Mucosa of gallbladder (tissue), 1 donor: ENCODE measurements at places on chromosomes 4 and X. TPM values are rescaled to one million over a fixed set of nuclear protein-coding genes. Genes with fewer than 3 reads are reported as not detected.

- no peak for DNase-seq
Observed at GRCh38 chr4:67973608-67974007, 10.3 kb upstream of the TMPRSS11A start.

DNA sequence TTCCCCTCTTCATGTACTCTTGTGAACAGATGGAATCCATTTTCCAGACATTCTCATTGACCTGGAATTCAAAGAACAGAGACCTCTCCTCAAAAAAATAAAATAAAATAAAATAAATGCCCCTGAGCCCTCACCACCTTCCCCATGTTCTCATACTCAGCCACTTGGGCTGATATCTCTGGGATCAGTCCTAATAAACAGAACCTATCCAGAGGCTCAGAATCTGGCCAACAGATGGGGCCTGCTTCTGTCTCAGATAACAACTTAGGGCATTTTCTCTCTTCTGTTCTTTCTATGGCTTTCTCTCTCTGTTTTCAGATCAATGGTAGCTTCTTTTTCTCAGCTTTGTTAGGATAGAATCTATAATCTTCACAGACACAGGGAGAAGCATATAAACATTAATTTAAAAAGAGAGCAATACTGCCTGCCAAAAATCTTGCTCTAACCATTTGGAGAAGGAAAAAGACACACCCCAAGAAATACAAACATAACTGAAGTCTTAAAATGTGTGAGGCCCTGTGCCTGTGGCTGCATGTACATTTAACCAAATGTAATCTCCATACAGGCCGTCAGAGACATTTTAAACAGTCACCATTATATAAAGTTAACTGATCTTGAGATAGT, 907.1 kb downstream of the FAT4 start:
- DNase-seq: no peak

DNA sequence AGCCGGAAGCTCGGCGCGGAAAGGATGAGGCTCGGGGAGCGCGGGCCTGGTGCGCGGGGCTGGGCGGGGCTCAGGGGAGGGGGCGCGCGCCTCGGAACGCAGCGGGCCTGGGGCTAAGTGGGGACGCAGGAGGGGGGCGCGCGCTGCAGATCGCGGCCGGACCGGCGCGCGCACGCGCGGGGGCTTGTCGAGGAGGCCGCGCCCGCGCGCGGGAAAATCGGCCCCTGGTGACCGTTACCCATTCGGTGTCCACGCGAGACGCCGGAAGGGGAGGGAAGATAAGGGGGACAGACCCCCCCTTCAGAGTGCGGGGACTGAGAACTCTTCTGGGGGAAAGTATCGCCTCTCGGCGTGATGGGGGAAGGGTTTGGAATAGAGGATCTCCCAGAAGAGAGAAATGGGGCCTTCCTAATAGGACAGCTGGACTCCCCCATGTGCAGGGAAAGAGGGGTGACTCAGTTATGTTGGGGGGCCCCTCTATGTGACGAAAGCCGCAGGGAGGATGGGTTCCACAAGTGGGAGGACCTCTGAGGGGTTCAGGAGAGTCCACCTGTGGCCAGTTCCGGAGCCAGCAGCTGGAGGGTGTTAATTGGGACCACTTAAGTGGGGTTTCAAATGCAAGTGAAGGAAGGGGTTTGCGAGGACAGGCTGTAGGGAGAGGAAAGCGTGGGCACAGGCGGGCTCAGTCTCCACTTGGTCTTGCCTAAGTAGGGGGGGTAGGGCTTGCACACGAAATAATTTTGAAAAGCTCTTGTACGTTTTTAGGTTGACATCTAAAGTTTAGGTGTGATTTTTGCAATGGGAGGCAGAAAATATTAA, 584 bp downstream of the SUV39H1 start:
- DNase-seq: no peak

THAP6 gene
- 15.3 TPM for total RNA-seq

- no peak for DNase-seq
Observed at GRCh38 chr4:25178838-25179261, 18.6 kb upstream of the SEPSECS start.

DNA sequence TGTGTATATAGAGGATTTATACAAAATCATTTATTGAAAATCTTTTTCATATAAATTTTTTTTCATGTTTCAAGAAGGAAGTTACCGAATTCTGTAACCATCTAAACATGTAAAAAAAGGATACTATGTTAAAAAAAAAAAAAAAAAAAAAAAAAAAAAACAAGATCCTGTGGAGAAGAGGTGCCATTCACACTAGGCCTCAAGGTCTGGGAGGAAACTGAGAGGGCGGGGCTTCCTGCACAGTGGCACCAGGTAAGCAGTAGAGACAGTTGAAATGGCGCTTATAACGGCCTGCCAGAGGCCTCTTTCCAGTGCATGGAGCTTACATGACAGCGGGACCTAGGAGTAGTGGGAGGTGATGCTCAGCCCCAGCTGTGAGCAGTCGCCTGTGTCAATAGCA, 17.5 kb downstream of the TRAPPC2 start:
- no peak for DNase-seq

DNA sequence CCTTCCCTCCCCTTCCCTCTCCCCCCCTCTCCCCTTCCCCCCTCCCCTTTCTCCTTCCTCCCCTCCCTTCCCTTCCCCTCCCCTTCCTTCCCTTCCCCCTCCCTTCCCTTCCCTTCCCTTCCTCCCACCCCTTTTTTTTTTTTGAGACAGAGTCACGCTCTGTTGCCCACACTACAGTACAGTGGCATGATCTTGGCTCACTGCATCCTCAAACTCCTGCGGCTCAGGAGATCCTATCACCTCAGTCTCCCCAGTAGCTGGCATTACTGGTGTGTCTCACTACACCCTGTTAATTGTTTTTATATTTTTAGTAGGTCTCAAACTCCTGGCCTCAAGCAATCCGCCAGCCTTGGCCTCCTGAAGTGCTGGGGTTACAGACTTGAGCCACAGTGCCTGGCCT, 66.6 kb downstream of the TBC1D9 start:
- no peak for DNase-seq

DNA sequence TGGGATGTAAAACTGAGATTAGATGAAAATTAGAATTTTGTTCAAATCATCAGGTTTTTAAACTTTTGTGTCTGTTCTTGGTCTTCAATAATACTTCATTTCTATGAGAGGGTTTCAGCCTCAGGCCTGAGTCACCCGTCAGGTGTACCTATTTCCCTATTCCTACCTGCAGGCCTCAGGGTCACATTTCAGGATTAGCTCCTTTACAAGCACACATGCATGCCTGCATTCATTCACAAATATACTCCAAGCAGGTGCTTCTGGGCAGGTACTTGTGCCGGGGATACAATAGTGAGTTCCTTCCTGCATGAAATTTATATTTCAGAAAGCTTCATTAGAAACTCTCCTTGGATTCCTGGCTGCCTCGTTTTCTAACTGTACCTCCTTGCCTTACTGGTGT, 114.9 kb downstream of the SHISA3 start:
- DNase-seq: no peak

DNA sequence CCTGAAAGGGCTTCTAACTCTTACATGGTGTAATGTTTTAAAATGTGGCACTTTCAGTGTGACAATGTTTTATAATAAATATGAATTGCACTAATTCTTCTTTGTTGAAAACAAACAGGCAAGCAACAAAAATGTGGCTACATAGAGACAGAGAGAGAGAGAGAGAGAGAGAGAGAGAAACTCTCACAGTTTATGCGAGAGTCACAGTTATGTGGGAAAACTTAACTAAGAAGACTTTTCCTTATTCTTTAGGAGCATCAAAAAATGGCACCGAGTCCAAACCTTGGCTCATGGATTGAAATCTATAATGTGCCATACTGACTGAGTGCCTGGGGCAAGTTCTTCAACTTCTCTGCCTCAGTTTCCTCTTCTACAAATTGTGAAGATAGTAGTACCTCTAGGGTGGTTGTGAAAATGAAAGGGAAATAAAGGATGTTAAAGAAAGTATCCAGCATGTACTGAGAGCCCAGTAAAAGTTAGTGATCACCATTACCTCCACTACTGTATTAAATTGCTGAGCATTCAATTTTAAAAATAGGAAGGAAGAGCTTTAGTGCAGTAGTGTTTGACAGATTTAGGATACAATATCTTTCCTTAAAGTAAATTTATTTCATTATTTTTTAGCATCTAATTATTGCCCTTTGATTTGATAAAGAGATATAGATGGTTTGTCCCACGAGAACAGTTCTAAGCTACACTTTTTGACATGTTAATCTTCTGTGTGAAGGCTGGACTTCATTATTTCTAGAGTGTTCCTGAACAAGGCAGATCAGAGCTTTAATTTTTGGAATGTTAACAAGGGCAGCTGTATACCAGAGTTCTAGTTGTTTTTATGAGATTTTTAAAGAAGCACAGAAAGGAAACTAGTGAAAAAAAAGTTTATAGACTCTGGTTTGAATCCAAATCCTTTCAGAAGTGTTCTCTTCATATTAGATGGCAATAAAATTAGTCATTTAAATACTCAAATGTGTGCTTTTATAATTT, 187.5 kb upstream of the ANK2 start:
- no peak for DNase-seq

DNA sequence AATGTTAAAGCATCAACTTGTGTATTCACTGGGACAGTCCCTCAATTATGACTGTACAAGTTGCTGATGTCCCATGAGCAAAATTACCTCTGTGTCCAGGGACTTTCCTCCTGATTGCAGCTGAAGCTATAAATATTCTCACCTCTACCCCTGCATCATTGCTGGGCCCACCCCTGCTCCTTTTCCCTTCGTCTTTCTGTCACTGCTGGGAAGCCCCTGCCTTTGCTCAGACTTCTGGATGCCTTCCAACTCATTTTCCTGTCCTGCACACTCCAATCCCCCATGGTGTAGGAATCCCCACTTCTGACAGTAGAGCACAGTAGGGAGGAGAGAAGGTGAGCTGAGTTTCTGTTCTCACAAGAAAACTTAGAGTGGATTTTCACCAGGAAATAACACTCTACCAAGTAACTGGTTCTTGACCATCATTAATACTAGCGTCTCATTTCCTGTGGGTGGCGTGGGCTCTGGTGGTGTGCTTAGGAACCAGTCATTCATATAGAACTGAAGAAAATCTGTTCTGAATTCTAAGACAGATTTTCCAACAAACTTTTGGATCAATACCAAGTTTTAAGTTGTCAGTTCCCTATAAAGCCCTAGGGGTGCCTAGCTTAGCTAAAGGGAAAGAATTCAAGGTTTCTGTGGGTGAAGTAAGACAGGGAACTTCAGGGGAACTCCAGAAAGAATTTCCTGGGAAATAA, 136.2 kb upstream of the MED14 start:
- DNase-seq: no peak

IGFBP7 gene
- 1,557 TPM for total RNA-seq

NAP1L5 gene
- total RNA-seq: 8.5 TPM

LONRF3 gene
- total RNA-seq: 4.7 TPM
